HS-27A (cell line): ENCODE measurements at places on chromosomes 11 and 22.

DNA sequence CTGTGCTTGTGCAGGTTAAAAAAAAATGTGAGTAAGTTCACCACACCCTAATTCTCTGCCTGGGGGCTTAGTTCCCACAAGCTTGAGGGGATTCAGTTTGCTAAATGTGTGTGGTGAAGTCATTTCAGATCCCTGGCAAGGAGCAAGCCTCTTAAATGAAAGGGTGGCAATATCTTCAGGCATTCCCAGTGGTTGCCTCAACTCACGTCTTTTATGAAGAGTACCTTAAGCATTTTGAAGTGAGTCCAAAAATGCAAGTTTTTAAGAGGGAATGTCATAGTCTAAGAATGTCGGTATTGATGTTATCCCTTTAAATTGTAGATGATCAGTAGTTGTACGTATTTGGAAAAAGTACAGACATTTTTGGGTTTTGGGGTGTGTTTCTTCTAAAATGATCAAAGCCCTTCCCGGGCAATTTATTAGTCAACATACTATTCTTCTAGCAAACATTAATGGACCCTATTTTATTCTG lies 4.9 kb downstream of the TCP11L1 start:
- DNase-seq, result peak; percentile 89

DNA sequence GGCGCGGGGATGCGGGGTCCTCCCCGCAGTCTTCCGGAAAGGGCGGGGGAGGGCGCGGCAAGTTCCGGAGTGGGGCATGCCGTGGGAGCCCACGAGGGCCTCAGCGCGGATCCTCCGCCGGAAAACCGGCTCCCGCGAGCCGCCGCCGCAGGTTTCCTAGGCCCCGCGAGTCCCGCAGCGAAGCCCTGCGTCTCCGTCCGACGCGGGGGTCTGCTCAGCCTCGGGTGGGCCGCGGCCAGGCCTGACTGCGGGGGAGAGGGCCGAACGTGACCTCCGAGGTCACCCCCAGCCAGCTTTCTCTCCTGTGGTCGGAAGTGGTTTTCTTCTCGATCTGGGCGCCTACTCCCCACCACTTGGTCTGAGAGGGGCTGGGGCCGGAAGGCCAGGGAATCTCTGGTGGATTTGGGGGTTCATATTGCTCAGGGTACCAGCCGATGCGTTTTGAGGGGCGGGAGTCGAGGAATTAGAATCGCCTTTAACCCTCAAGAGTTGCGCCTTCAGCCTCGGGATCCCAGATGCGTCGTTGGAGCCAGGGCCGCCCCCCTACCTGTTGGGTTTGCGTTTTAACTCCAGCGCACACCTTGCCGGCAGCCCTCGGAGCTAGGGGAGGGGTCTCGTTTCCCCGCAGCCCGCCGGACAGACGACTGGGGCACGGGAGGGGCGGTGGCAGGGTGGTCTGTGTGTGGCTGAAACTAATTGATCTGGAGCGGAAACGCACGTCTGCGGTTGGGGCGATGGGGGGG lies 3.6 kb upstream of the CCND1 start:
- DNase-seq, result no peak

- DNase-seq, result no peak
These were observed 63.8 kb downstream of the SHISAL1 start for GRCh38 chr22:44248926-44249325.

GRCh38 chr22:24095826-24096757 lies 85.0 kb downstream of the CABIN1 start:
- no peak for DNase-seq

- DNase-seq, result no peak
These were observed 248.0 kb downstream of the ST3GAL4 start for GRCh38 chr11:126603486-126603885.

DNA sequence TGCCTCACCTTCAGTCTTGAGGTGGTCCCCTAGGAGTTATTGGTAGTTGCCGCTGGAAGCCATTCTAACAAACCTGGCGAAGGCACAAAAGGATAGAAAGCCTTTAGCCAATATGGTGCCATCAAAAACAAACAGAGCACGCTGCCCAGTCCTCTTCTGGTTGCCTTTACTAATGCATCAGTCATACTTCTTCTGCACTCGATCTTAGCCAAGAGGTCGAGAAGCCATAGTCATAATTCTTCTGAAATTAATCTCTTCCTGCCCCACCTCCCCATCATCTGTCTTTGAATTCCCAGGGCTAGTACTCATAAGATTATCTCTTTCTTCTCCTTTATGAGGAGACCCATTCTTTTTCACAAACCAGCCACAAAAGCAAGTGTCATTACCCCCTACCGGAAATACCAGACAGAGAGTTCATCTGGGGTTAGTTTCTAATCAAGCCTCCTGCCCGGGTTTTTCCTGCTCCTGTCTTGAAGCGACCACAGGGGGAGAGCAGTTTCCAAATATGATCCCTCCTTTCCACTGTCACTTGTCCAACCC lies 21.4 kb upstream of the EHF start:
- peak; percentile 90 for DNase-seq

DNA sequence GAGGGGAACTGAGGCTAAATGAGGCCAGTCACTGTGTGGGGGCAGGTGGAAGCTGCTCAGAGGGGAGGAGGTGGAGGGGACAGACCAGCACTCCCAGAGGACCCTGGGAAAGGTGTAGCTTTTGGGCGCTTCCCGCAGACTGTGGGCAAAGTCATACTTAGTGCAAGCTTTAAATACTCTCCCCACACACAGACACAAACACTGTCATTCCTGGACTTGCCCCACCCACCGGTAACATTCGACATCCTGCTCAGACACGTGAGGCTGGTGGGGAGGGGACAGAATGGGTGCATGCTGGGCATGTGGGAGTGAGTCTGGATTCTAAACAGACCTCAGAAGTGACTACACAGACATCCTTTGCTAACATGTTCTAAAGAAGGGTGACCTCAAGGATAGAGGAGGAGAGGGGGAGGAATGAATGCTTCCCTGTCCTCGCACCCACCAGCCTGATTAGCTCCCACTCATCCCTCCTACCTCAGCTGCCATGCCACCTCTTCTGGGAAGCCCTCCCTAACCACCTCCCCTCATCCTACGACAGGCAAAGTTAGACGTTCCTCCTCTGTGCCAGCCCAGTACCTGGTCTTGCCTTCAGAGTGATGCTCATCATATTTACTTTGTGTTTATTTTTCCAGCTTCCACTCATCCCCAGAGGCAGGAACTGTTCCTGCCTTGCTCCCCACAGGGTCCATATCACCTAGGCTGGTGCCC lies 22.2 kb downstream of the TSKU start:
- no peak for DNase-seq

DNA sequence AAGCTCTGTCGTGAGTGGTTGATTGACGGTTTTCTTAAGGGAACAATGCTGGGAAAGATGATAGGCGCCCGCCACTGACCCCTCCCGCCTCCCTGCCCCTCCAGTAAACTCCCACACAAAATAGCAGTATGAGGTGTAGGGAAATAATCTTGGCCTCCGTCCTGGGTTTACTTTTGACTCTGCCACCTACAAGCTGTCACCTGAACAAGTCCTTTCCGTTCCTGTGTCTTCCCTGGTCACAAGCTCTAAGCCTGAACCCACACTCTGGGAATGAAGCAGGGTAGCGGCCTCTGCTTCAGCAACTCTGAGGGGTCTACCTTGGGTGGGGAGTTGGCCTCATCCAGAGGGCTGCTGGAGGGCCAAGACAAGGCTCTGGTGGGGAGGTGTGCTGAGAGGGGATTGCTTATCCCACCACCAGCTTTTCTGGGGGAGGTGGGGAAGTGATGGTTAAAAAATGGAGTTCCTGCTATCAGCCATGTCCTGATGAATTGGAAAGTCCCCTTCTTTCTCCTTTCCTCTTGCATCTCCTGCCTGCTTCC lies 87.8 kb downstream of the CEP164 start:
- DNase-seq, result no peak

GRCh38 chr22:46763051-46763705 lies 728 bp downstream of the TBC1D22A start:
- DNase-seq, result no peak

DNA sequence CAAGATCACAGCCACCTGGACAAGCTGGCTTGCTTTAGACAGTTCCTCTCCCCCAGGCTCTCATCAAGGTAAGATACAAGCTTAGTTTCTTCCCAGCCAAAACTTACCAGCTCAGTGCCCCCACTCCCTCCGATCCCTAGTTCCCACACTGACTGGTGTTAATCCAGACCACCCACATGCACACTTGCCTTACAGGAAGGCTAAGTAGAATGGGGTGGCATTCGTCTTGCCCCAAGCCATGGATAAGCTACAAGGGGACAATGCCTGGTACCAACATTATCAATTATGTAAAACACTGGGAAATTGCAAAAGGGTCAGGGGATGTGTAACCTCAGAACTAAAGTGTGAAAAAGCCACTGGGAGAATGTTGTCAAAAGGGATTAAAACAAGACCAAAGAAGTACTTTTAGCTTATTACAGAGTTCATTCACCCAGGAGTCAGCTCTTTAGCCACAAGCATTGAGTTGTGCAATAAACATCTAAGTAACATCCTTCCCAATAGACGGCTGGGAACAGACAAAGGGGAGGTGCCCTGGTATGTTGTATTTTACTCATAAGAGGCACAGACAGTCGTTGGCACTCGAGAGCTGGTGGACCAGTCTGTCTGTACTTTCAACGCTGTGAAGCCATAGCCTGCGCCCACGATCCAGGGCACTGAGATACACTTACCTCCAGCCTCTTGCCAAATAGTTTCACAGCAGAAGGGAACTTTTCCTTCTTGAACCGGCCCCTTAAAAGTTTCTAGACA lies 1.1 kb downstream of the DHCR7 start:
- no peak for DNase-seq
